ENCODE measurements at places on chromosomes 3 and 15. TPM values are rescaled to one million over a fixed set of nuclear protein-coding genes. Genes with fewer than 3 reads are reported as not detected.
A peak's percentile ranks its signal among the peaks of the same experiment; 100 is the strongest.

GRCh38 chr15:78950343-78950742 is 5.5 kb upstream of the CTSH start:
- H3K4me3 ChIP-seq: no peak overlapping the region
- DNase-seq: no peak
- peak overlapping the region; percentile 10 for H3K27ac ChIP-seq
- peaks cover 19% of the 10 kb centered on the region for H3K4me1 ChIP-seq

DNA sequence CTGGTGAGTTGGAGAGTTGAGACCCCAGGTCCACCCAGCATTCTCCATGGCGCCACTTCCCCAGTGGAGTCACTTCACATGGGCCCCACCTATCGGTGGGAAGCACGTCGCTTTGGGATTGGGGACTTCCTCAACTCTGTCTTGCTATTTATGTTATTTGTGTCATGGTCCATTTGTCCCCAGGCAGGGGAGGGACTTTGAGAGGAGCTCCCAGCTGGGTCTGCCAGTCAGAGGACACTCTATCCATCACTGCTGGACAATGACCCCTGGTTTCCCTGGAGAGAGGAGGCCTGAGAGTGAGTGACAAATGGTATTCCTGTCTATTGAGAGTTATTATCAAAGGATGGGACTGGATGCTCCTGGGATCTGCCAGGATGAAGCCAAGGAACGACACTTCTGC is 127.6 kb downstream of the RAB11A start:
- no peak overlapping the region for H3K27ac ChIP-seq
- H3K4me1 ChIP-seq: no peaks in the 10 kb centered on the region
- H3K36me3 ChIP-seq: no peaks in the 10 kb centered on the region
- H3K4me3 ChIP-seq: no peak overlapping the region

DNA sequence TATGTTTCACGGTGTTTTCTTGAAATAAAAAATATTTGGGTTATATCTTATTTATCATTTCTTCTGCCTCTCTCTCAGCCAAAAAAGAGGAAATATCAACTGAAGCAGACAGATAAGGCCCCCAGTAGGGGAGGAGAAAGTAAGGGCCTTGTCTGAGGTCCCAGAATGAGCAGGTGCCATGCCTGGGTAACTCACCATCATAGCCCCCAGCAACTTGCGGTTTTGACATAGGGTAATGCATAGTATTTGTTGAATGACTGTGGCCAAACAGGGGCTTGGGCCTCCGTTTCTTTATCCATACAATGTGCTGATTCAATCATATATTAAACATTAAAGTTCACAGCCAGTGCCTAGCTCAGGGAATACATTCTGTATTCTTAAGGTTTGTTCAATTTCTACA is 119.6 kb downstream of the ABI3BP start:
- no peaks in the 10 kb centered on the region for H3K36me3 ChIP-seq
- no peaks in the 10 kb centered on the region for H3K27me3 ChIP-seq
- H3K27ac ChIP-seq: no peak overlapping the region
- no peak overlapping the region for H3K4me3 ChIP-seq

GRCh38 chr3:155382396-155383042 is 89.0 kb upstream of the STRIT1 start:
- H3K36me3 ChIP-seq: no peaks in the 10 kb centered on the region
- H3K27me3 ChIP-seq: no peaks in the 10 kb centered on the region
- peak; percentile 92 for DNase-seq

UNC13C gene
- 0.69 TPM for total RNA-seq

DNA sequence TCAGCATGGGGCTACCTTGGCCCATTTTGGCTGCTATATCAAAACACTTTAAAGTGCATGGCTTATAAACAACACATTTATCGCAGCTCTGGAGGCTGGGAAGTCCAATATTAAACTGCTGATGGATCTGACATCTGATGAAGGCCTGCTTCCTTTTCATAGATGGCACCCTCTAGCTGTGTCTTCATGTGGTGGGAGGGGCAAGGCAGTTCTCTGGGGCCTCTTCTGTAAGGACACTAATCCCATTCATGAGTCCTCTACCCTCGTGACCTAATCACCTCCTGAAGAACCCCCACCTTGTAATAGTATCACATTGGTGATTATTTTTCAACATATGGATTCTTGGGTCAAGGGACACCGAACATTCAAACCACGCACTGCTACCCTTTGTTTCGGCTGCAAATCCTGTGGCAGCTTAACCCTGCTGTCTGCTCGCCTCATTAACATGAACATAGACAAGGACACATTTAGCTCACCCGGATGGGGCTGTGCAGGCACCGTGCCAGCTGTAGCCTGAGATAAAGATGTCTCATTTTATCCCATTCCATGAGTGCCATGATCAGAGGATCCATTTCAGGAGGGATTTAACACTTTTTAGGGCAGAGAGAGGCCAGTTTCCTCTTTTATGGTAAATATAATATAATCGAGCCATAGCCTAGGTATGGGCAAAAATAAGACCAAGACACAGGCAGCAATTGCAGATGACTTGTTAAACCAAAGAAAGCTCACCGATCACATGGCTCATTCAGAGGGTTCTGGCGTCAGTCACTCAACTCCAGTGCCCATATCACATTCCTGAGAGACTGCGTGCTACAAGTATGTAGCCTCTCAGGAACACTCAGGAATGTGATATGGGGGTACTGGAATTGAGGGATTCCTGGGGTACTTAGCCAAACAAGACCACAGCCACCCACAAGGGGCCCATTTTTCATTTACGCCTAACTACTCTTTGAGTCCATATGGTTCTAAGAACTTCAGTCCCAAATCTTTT is 251.1 kb upstream of the ST8SIA2 start:
- H3K27ac ChIP-seq: peak overlapping the region; percentile 27
- peaks cover 6% of the 10 kb centered on the region for H3K36me3 ChIP-seq
- DNase-seq: no peak
- no peaks in the 10 kb centered on the region for H3K4me1 ChIP-seq

LSAMP gene
- 11.5 TPM for total RNA-seq

ACP3 gene
- total RNA-seq: 17.1 TPM

GRCh38 chr3:24722087-24722486 is 227.4 kb upstream of the THRB start:
- no peak overlapping the region for H3K27ac ChIP-seq
- no peaks in the 10 kb centered on the region for H3K36me3 ChIP-seq
- H3K27me3 ChIP-seq: no peaks in the 10 kb centered on the region

DNA sequence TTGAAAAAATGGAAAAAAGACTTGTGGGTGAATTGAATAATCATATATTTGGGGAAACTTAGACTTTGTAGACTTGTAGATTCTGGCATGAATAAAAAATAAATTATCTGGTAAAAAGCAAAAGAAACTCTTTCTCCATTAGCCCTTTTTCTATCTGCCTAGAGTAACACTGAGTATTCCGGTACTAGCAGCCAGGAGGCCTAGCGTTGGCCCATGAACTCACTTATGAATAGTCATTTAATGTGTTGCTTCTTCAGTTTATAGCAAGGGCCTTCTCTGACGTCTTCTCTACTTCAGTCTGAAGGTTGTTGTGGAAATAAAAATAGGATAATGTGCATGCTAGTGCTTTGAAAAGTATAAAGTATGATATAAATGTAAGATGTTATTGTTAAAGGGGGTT is 851.2 kb upstream of the NR2F2 start:
- H3K27ac ChIP-seq: no peak overlapping the region
- no peaks in the 10 kb centered on the region for H3K4me1 ChIP-seq
- H3K36me3 ChIP-seq: no peaks in the 10 kb centered on the region

CHST14 gene
- 11.8 TPM for total RNA-seq

GRCh38 chr15:25431836-25432561 is 6.8 kb downstream of the UBE3A start:
- H3K4me3 ChIP-seq: no peak overlapping the region
- H3K36me3 ChIP-seq: no peaks in the 10 kb centered on the region
- peaks cover 43% of the 10 kb centered on the region for H3K4me1 ChIP-seq
- H3K27me3 ChIP-seq: no peaks in the 10 kb centered on the region

LPP gene
- 196 TPM for total RNA-seq

GRCh38 chr3:186722457-186722856 is 5.3 kb downstream of the KNG1 start:
- no peak for DNase-seq
- no peaks in the 10 kb centered on the region for H3K4me1 ChIP-seq
- H3K4me3 ChIP-seq: no peak overlapping the region
- no peaks in the 10 kb centered on the region for H3K27me3 ChIP-seq
- no peak overlapping the region for H3K27ac ChIP-seq

DNA sequence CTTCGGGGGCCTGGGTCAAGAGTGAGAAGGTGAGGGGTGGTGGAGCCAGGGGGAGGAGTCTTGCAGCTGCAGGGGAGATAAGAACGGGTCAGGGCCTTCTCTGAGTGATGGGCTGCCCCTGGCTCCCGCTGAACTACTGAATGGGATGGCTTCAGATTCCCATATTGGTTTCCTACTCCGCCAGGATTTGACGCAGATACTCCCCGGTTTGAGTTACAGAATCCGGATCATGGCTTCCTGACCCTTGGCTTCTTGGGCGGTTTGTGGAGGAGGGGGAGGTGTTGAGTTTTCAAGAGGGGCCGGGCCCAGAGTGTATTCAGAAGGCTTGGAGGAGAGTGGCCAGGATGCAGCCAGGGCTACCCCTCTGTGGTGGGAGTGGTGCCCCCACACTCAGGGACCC is 119.9 kb upstream of the ATP2B2 start:
- H3K36me3 ChIP-seq: no peaks in the 10 kb centered on the region
- no peaks in the 10 kb centered on the region for H3K27me3 ChIP-seq
- no peaks in the 10 kb centered on the region for H3K4me1 ChIP-seq
- H3K27ac ChIP-seq: no peak overlapping the region
- DNase-seq: no peak
- no peak overlapping the region for H3K4me3 ChIP-seq

GOLGA6L7 gene
- not detected for total RNA-seq

DNA sequence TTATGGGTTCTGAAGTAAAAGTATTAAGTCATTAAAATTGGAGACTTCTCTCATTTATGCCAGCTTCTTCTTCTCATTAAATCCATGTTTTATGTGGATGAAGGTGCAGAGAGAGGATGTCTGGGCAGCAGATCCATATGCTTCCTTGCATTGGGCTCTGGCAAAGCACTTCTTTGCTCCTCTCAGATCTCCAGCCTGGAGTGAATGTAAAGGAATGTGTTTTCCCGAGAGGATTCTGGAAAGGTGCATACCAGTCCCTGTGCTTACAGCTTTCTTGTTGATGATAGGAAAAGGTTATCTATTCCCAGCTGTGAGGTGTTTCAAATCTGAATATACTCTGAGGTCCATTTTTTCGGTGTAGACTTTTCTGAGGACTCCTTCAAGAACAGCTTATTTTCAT is 79.9 kb upstream of the PEX5L start:
- no peak for DNase-seq
- H3K4me1 ChIP-seq: no peaks in the 10 kb centered on the region
- no peak overlapping the region for H3K27ac ChIP-seq
- no peak overlapping the region for H3K4me3 ChIP-seq
- H3K27me3 ChIP-seq: no peaks in the 10 kb centered on the region

RPN1 gene
- total RNA-seq: 81.7 TPM

GRCh38 chr3:15043408-15044171 is 21.5 kb downstream of the MRPS25 start:
- DNase-seq: no peak
- no peak overlapping the region for H3K27ac ChIP-seq
- no peak overlapping the region for H3K4me3 ChIP-seq

CKMT1A gene
- 4.6 TPM for total RNA-seq

GRCh38 chr15:49506341-49506740 is 83.3 kb downstream of the FGF7 start:
- no peak overlapping the region for H3K27ac ChIP-seq
- DNase-seq: no peak
- no peaks in the 10 kb centered on the region for H3K36me3 ChIP-seq
- no peaks in the 10 kb centered on the region for H3K4me1 ChIP-seq
- H3K27me3 ChIP-seq: no peaks in the 10 kb centered on the region

- H3K27me3 ChIP-seq: no peaks in the 10 kb centered on the region
- no peaks in the 10 kb centered on the region for H3K36me3 ChIP-seq
- peaks cover 6% of the 10 kb centered on the region for H3K4me1 ChIP-seq
- peak overlapping the region; percentile 66 for H3K27ac ChIP-seq
- DNase-seq: peak; percentile 55
- H3K4me3 ChIP-seq: no peak overlapping the region
Observed at GRCh38 chr3:192957441-192958021, 39.9 kb upstream of the MB21D2 start.

KCNAB1 gene
- 2.9 TPM for total RNA-seq

GCNT3 gene
- total RNA-seq: 0.30 TPM

NDUFB4 gene
- total RNA-seq: 94.1 TPM

GRM7 gene
- total RNA-seq: not detected

DNA sequence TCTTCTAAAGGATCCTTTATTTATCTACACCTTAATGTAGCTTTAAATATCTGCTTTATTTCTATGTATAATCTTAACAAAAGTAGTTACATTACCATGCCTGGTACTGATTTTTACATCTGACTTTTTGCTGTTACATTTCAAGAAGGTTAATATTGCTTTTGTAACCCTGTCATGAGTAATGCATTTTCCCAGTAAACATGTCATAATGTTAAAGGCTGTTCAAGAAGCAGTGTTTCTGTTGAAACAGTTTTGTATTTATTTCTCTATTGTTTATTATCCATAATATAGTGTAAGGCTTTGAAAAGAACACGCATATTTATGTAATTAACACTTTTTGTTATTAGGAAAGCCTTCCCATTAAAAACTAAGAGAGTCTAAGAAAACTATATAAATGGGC is 98.5 kb upstream of the SOX2 start:
- no peaks in the 10 kb centered on the region for H3K36me3 ChIP-seq
- H3K4me1 ChIP-seq: no peaks in the 10 kb centered on the region
- H3K27me3 ChIP-seq: no peaks in the 10 kb centered on the region
- H3K27ac ChIP-seq: no peak overlapping the region

- H3K4me3 ChIP-seq: peak within 1 kb of the TSS; percentile 92
- peaks cover 24% of the 10 kb centered on the region for H3K4me1 ChIP-seq
- peak; percentile 99 for DNase-seq
- peaks cover 9% of the 10 kb centered on the region for H3K36me3 ChIP-seq
Observed at GRCh38 chr3:16264708-16265454, at the start of the genes DPH3 and OXNAD1. Gene DPH3, minus strand, starts transcription at chr3:16264943. Its CDS starts 67 bp downstream, at chr3:16264876. Gene OXNAD1, plus strand, starts transcription at chr3:16265212. Its CDS starts 5,741 bp downstream, at chr3:16270953.

GRCh38 chr15:83512459-83512858 is 65.3 kb downstream of the SH3GL3 start:
- no peaks in the 10 kb centered on the region for H3K36me3 ChIP-seq
- no peak overlapping the region for H3K27ac ChIP-seq
- no peak overlapping the region for H3K4me3 ChIP-seq
- H3K4me1 ChIP-seq: no peaks in the 10 kb centered on the region
- DNase-seq: no peak
- H3K27me3 ChIP-seq: no peaks in the 10 kb centered on the region

CSPG4 gene
- total RNA-seq: 10.6 TPM

DNA sequence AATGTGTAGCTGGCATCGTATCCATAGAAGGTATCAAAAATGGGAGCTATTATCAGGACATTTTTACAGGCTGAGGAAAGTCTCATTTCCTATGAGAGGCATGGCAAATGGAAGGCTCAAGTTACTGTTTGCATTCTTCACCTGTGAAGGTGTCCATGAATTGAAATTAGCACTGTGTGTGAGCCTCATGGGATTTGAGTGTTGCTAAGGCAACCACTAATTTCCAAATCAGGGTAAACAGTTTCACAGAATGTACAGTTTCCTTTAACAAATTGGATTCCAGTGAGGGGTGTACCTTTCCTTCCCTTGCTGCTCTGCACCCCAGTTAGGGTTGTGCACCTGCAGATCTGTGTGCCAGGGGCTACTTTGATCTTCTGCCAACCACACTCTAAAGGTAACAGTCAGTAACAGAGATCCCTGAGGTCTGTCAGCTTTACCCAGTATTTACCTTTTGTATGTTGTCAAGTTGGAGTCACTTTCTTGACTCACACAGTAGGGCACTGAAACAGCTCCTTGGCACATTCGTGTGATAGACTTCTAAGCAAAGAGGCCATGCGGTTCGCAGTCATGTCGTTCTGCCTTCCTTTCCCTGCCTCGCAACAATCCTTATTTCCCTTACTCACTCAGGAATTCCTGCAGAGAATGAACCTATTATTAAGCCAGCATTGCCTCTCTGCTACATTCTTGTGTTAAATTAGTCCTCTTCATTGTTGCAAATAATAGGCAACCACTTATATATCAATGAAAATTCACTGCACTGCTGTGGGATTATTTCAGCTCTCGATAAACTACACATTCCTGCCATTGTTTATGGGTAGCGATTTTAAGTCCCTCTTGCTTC is 129.8 kb upstream of the GBE1 start:
- H3K27ac ChIP-seq: no peak overlapping the region
- H3K27me3 ChIP-seq: no peaks in the 10 kb centered on the region
- no peak overlapping the region for H3K4me3 ChIP-seq

Measured in upper lobe of left lung (tissue), 6 donors.